ENCODE measurements at places on chromosomes 1 and 21. TPM values are rescaled to one million over a fixed set of nuclear protein-coding genes. Genes with fewer than 3 reads are reported as not detected.

DNA sequence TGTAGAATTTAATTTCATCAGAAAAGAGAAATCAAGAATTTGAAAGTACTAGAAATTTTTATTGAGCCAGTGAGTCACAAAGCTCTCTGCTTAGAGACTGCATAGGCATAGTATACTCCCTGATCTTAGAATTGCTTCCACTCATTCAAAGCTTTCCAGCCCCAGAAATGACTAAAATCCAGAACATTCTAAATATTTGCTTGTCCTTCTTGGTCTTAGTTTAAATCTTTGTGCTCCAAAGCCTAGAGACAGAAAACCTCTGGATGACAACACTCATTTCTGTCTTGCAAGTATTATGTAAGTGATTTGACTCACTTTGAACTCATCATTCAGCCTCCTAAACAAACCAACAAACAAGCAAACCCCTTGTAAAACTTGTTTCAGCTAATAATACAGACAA, 74.2 kb downstream of the PTPRC start:
- DNase-seq: peak; percentile 82

SMIM1 gene
- 1.1 TPM for total RNA-seq

GRCh38 chr1:178358456-178358855, 138.3 kb downstream of the CLEC20A start:
- no peak for DNase-seq

BNIPL gene
- total RNA-seq: 0.16 TPM

GRCh38 chr1:67382292-67382691, 47.9 kb downstream of the SERBP1 start:
- no peak for DNase-seq

CCDC27 gene
- not detected for total RNA-seq
